NCI-H1092 (cell line): ENCODE measurements at places on chromosomes 2 and 18.

GRCh38 chr2:52897511-52898044 is 870.0 kb upstream of the CHAC2 start:
- DNase-seq: no peak

DNA sequence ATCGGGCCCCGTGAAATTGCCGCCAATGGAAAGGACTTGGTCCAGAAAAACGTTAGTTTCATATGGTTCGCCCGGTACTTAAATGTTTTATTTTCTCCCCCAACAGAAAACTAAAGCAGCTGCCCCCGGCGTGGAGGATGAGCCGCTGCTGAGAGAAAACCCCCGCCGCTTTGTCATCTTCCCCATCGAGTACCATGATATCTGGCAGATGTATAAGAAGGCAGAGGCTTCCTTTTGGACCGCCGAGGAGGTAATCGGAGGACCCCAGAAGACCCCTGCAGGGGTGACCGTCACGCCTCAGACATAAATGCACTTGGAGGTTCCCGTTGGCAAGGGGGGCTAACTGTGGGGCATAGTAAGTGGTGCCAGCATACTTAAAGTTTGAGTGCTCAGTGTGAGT is 742 bp downstream of the RRM2 start:
- no peak for DNase-seq

DNA sequence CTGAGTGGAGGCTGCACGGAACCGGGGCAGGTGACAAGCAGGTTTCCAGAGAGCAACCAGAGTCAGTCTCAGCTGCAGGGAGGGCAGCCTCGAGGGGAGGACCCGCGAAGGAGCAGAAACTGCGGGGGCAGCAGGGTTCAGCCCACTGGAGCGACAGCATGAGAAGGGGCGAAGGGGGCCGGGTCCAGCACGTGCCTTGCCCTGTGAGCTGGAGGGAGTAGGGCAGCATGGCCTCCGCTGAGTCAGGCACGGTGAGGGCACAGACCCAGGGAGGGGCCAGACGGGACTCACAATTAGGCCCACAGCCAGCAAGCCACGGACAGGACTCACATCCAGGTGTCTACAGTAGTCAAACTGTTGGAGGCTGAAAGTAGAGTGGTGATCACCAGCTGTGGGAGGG is 22.7 kb upstream of the ATP9B start:
- DNase-seq: no peak

DNA sequence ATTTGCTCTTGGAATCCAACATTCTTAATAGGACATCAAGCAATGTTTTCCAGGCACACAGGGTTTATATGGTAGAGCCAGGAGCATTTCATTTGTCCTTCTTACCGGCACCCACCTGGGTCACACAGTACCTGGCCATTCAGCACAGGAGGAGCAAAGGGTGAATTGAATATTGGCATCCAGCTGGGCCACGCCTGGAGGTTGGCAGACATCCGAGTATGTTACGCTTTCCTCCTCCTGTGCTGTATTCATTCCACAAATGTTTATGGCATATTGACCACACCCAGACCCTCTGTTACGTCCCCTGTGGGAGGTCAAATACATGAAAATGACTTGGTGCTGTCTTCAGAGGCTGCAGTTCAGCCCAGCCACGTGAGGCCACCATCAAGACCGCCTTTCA is 206.2 kb downstream of the RTP5 start:
- peak; percentile 9 for DNase-seq

DNA sequence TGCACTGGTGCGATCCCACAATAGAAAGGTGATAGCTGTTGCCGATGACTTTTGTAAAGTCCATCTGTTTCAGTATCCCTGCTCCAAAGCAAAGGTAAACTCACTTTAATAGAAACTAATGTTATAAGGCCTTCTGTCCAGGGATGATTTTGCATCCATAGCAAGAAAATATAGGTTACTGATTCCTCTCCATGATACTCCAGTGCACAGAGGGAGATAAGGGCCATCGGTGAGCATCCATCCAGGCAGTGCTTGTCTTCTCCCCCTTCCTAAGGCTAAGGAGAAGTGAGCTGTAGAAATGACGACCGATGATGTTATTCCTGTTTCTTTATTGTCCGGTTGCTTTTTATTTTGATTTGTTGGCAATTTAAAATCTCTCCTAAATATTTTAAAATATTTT is 32.1 kb downstream of the COX7A2L start:
- DNase-seq: no peak

GRCh38 chr2:203532957-203533658 is 2.0 kb downstream of the RAPH1 start:
- no peak for DNase-seq

DNA sequence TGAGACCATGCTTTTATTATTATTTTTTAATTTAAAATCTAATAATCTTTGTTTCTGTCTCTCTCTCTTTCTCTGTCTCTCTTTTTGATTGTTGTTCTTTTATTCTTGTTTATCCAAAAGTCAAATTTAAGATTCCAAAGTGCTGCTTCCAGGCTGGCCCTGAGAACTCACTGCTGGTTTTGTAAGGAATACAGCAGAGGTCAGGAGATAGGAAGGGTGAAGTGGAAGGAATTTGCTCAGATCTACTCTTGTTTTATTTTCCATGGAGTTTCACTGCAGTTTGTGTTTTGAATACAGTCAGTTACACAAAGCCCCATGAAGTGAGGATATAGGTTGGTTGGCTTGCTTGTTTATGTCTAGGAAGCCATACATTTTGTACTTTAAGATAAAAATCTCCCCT is 168.1 kb downstream of the MIB1 start:
- DNase-seq: no peak

DNA sequence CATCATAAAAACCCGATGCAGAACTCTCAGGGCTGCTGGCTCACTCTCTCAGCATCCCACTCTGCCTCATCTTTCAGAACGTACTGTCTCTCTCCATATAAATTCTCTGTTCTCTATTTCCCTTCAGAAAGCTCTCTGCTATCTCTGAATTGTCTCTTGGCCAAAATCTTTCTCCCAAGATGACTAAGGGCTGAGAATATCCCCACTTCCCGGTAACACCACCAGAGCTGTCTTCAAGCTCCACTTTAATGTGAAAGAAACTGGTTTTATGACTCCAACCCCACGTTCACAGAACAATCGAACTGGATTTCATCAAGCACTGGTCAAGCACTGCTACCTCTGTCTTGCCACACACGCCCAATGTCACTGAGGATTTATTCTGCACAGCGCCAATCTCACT is 22.4 kb downstream of the TGFBRAP1 start:
- no peak for DNase-seq

DNA sequence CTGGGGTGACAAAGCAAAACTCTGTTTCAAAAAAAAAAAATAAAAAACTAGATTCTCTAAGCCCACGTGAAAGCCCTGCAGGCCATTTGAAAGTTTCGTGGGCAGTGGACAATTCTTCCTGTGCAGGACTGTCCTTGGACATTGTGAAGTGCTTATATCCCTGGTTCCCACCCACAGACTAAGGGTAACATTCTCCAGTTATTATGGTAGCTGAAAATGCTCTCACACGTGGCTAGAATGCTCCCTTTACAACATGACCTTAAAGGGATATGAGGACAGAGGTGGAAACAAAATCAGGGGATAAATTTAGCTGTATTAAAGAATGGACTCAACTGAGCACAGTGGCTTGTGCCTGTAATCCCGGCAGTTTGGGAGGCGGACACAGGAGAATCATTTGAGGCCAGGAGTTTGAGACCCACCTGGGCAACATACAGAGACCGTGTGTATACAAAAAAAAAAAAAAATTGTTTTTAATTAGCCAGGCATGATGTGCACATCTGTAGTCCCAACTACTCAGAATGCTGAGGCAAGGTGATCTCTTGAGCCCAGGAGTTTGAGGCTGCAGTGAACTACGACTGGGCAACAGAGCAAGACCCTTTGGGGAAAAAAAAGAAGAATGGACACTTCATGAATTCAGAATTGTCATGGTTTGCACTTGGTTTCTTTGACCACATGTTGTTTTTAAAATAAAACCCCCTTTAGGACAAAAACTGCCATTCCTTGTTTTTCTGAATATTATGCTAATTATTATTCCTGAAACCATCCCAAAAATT is 167.9 kb downstream of the MGAT5 start:
- no peak for DNase-seq

DNA sequence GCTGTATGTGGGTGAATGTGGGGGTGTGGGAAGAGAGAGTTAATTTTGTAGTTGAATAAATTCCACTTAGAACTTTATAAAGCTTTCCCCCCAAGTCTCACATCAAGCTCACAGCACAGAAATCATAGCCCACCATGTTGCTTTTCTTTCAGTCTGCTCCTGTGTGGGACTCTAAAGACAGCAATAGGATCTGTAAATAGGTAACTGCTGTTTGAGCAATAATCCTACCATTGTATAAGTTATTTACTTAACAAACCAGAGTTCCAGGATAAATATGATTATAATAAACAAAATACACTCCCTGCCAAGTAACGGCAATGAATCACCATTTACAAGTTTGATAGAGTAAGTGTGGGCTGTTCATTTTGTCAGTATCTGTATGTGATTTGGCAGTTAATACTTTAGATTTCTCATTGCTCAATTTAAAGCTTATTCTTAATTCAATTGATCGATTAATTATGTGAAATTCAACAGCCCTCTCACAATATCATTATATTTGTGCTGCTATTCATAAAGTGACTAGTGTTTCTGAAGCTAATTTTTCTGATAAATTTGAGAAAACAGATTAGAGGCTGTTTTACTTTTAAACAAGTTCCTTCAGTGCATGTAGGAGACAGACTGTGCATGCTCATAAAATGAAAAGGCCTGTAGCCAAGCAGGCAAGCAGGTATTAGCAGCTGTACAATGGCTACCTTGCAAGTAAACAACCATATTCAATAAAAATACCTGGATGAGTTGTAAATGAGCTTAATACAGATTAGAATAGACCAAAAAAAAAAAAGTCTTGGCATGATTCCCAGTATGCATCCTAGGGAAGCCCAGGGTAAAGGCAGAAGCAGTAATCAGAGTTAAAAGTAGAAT is 142.7 kb downstream of the PDE11A start:
- DNase-seq: no peak

DNA sequence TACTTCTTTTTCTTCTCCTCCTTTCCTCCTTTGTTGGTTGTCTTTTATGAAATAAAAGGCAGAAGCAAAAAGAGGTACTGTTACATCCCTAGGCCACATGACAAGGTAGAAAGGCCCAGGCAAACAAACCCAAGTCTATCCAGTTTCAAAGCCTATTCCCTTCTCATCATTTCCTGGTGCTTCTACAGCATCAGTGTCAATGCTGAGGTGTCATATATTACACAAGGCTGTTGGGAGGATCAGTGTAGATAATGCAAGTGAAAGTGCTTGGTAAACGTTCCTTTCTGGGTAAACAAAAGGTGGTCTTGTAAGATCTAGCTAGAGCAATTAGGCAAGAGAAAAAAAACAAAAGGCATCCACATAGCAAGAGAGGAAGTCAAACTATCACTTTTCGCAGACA is 64.9 kb downstream of the EVA1A start:
- DNase-seq: no peak

DNA sequence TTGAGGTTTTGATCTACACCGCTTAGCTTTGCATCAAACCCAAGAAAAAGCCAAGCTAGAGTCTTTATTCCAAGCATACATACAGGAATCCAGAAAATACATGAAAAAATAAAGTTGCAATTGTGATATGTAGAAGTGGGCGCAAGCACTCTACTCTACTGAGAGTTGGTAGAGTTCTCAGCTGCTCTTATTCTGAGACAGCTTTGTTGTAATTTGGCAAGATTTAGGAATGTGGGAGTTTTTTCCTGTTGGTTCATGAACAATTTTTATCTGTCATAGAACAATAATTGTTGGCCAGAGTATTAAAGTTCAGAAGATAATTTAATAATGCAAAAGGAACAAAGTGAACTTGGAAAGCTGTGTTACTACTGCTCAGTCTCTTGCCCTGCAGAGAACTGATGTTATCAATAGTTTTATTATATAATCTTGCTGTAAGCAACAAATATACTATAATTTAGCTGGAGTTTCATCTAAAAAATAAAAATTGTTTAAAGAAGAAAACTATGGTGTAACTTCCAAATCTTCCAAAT is 302.0 kb upstream of the RND3 start:
- DNase-seq: no peak

- no peak for DNase-seq
Observed at GRCh38 chr2:47019532-47019931, 103.9 kb upstream of the MCFD2 start.
